ENCODE measurements at places on chromosomes 7 and 10. TPM values are rescaled to one million over a fixed set of nuclear protein-coding genes. Genes with fewer than 3 reads are reported as not detected.

DNA sequence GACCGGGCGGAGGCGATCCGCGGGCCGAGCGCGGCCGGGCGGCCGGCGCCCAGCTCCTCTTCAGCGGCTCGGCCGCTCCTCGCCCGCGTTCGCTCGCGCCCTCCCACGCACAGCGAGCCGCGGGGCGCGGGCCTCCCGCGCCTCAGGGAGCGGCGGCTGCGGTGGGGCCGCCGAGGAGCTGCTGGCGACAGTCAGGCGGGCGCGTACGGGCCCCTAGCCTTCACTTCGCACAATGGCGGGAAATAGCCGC lies at the start of gene MCMBP:
TSS of gene MCMBP (minus strand) at position 234 of the 250 bp plus-strand sequence. CDS start 259 bp downstream, outside the sequence.
- H3K27ac ChIP-seq, result peak within 1 kb of the TSS; percentile 95
- H3K36me3 ChIP-seq, result no peaks in the 10 kb centered on the region
- peak within 1 kb of the TSS; percentile 86 for H3K4me3 ChIP-seq
- no peaks in the 10 kb centered on the region for H3K27me3 ChIP-seq

- H3K4me3 ChIP-seq, result no peak overlapping the region
- no peaks in the 10 kb centered on the region for H3K27me3 ChIP-seq
- H3K4me1 ChIP-seq, result no peaks in the 10 kb centered on the region
- no peak for DNase-seq
- no peaks in the 10 kb centered on the region for H3K36me3 ChIP-seq
Measured at GRCh38 chr7:45325378-45325777, 167.8 kb downstream of the RAMP3 start.

DNA sequence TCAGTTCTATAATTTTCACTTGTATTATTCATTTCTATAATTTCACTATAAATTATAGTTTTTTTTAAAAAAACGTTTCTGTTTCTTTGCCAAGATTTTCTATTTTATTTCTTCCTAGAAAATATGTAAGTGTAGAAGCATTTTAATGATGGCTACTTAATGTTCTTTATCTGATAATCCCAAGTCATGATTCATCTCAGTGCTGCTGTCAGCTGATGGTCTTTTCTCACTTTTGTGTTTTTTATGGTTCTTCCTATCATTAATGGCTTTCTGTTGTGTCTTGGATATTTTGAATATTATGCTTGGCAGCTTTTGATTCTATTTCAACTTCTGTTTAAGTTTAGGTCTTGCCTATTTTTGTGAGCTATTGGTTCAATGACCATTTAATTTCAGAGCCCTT lies 268.6 kb downstream of the BAMBI start:
- H3K4me3 ChIP-seq, result no peak overlapping the region
- H3K4me1 ChIP-seq, result no peaks in the 10 kb centered on the region
- H3K36me3 ChIP-seq, result no peaks in the 10 kb centered on the region

TRIM74 gene
- total RNA-seq, result 8.3 TPM
